ENCODE measurements at places on chromosomes 3 and 15.
A peak's percentile ranks its signal among the peaks of the same experiment; 100 is the strongest.

GRCh38 chr3:122183893-122184590 lies 574 bp downstream of the CASR start:
- no peak for DNase-seq

- DNase-seq, result no peak
Observed at GRCh38 chr3:46489875-46490274, 7.9 kb upstream of the RTP3 start.

DNA sequence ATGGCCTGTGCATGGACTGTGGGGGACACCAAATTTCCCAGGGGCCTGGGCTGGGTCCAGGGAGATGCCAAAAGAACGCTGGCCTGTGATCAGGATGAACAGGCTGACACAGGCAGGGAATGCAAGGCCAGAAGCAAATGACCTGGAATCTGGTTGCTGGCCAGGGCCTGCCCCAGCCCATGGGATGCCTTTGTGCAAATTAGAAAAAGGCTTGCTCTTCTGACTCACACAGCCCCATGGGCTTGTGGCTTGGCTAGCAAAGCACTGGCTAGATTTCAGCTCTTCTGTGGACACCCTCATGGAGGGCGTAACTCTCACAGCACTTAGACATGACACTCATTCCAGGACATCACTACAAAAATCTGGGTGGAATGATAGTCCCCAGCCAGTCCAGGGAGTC lies 356.0 kb downstream of the SHQ1 start:
- no peak for DNase-seq

- no peak for DNase-seq
Observed at GRCh38 chr3:186070996-186071395, 37.9 kb downstream of the ETV5 start.

GRCh38 chr15:38658431-38658830 lies 93.8 kb upstream of the RASGRP1 start:
- no peak for DNase-seq

DNA sequence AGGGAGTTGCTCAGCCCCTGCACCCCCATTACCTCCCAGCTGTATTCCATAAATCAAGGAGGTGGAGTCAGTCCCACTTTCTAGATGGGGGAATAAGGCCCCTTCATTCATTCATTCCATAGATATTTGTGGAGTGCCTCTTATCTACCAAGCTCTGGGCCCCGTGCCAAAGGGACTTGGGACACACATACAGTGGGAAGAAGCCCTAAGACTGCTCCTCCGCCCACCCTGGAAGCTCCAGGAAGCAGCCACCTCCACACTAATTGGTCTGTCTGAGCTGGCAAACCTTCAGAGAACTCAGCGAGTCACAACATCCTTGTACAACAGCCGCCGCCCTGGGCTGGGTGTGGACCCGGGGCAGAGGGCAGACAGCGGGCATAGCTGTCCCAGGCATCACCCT lies 6.4 kb downstream of the STRA6 start:
- no peak for DNase-seq

GRCh38 chr3:161852744-161853143 lies 356.1 kb downstream of the OTOL1 start:
- DNase-seq, result no peak

- no peak for DNase-seq
Observed at GRCh38 chr15:45391746-45392583, 13.6 kb upstream of the GATM start.

DNA sequence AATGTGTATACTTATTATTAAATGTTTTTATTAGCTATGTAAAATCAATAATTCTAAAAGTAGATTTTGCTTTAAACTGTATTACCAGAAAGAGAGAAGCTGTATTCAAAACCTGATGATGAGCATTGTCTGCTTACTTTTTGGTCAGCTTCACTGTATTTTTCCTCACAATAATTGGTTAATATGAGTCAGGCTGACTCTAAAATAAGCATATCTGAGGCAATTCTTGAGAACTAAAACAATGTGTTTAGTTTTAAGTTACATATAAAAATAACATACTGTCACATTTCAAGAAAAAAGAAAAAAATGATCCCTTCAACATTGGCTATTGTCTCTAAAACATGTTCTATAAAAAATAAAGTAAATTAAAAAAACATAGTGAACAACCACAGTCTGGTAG lies 66.1 kb downstream of the EPHA3 start:
- DNase-seq, result no peak

DNA sequence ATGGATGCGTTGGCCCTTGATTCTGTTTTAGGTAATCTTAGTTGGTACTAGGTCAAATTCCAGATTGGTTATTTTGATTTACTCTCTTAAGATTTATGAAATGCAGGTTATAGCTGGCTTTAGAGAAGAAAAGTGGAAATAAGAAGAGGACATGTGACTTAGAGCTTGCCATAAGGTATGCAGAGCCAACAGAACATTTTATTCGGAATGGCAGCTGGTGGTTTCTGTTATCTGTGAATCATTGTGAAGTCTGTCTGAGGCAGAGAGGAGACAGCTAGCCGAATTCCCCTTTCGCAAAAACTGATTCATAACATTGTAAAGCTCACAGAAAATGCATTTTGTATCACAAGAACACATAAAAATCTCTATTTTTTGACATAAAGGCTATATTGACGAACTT lies 82.1 kb downstream of the FILIP1L start:
- DNase-seq, result no peak

DNA sequence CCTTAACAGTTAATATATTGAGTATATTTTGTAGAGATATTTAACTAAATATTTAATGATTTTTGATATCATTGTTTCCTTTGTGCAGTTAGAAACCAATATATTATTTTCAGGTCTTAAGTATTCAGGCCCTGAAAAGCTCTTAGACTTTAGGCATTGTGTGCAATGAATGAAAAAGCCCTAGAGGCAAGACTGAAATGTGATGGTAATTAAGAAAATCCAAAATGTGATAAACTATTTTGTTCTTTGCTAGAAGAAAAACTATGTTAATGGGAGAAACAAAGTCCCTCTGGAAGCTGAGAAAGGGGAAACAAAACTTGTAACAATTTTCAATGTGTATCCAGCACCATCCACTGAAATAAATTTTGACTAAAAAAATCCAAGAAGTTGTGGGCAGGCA lies 54.6 kb upstream of the SSR3 start:
- no peak for DNase-seq

DNA sequence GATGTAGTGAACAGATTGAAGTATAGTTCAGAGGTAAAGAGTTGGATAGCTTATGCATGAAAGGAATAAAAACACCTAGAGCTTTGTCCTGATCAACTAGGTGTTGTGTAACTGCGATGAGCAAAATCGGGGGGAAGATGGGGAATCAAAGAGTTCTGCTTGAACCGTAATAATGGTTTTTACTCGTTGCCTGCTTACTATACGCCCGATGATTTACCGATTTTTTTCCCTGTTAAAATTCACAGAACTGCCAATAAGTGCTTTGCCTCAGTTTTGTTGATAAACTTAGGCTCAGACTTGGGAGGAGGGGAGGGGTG lies 783 bp upstream of the DNAJB11 start:
- DNase-seq, result no peak

DNA sequence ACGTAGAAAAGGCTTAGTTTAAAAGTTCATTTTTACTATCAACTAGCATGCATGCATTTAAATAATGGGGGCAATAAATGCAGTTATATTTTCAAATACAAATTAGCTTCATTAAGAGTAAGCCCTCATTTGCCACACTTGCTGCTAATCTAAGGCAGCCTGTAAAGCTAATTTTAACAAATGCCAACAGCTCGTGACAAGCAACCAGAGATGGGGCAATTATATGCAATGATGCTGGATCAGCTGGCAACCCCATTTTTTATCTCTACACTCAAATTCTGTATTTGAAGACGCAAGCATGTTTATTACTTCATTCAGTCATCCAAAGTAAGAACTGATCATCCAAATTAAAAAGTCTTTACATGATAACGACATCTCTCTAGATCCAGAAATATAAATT lies 12.1 kb downstream of the RFTN1 start:
- no peak for DNase-seq

GRCh38 chr3:19792388-19792787 lies 141.6 kb downstream of the EFHB start:
- no peak for DNase-seq

DNA sequence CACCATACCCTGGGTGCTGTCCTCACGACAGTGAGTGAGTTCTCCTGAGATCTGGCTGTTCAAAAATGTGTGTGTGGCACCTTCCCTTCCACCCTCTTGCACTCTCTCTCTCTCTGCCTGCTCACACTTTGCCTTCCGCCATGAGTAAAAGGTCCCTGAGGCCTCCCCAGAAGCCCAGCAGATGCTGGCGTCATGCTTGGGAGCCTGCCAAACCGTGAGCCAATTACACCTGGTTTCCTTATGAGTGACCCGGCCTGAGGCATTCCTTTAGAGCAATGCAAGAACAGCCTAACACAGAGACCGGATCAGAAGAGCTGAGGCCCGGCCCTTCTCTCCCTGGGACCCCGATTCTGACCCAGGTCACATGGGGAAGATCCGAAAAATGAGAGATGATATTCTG lies 15.4 kb downstream of the TMEM44 start:
- no peak for DNase-seq

GRCh38 chr3:120567370-120568201 lies 28.6 kb upstream of the NDUFB4 start:
- peak; percentile 76 for DNase-seq

DNA sequence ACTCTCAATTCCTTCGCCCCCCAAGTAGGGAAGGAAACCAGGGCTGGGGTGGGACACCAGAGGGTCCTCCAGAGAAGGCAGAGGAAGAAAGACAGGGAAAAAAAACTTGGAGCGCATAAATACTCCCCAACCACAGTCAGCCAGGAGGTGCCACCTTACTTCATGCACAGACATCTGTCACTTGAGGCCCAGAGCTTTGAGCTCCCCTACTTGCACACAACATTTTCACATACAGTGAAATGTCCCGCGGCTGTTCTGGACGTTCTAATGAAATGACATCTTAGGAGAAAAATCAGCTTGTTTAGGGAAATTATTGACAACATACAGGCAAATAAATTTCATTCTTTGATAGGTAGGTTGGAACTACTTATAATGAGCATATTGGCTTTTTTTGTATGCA lies 113.0 kb downstream of the LIPC start:
- DNase-seq, result no peak

DNA sequence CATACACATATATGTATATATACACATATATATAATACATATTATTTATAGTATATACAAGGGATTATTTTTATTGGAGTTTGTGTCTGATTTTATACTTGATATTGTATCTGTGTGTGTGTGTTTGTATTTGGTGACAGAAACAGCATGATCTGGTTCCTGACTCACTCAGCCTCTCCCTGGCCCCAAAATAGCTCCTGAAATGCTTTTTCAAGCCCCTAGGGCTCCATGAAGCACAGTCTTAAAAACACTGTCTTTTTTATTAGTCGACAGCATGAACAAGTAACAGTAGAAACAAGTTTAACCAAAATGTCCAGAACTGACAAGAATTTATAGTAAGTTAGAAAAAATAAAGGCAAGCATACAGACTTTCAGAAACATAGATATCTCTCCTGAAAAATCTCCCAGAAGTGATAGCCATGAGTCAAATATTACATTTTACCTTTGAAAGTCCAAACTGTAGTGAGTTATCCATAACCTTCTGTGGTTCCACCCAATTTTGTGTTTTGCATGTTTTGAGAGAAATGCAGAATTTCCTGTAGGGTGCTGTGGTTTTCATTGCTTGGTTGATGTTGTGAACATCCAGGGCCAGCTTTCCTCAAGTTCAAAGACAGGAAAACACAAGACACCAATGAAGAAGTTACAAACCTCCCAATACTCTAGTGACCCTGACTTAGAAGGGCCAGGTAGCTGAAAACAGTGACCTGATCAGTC lies 98.5 kb upstream of the CCDC80 start:
- no peak for DNase-seq

- no peak for DNase-seq
Observed at GRCh38 chr15:35929740-35930444, 383.9 kb upstream of the DPH6 start.

DNA sequence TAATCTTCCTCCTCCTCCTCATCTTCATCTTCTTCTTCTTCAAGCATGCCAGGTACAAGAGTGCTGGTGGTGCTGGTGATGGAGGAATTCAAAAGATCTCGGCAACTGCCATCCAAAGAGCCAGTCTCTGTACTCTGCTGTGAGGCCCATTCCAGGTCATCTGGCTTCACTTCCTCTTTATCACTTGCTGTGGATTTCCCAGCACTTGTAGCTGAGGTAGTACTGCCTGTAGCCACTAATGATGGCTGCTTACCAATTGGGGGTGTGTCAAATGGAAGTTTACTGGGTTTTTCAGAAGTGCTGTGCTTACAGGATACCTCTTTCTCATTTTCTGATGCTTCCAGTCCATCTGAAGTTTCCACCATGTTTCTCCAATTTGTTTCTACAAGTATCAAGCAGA lies 28.8 kb upstream of the SHC4 start:
- DNase-seq, result no peak

GRCh38 chr15:65724464-65725215 lies 67.5 kb downstream of the DENND4A start:
- no peak for DNase-seq

GRCh38 chr15:45136378-45136764 lies 6.6 kb downstream of the DUOX1 start:
- no peak for DNase-seq

DNA sequence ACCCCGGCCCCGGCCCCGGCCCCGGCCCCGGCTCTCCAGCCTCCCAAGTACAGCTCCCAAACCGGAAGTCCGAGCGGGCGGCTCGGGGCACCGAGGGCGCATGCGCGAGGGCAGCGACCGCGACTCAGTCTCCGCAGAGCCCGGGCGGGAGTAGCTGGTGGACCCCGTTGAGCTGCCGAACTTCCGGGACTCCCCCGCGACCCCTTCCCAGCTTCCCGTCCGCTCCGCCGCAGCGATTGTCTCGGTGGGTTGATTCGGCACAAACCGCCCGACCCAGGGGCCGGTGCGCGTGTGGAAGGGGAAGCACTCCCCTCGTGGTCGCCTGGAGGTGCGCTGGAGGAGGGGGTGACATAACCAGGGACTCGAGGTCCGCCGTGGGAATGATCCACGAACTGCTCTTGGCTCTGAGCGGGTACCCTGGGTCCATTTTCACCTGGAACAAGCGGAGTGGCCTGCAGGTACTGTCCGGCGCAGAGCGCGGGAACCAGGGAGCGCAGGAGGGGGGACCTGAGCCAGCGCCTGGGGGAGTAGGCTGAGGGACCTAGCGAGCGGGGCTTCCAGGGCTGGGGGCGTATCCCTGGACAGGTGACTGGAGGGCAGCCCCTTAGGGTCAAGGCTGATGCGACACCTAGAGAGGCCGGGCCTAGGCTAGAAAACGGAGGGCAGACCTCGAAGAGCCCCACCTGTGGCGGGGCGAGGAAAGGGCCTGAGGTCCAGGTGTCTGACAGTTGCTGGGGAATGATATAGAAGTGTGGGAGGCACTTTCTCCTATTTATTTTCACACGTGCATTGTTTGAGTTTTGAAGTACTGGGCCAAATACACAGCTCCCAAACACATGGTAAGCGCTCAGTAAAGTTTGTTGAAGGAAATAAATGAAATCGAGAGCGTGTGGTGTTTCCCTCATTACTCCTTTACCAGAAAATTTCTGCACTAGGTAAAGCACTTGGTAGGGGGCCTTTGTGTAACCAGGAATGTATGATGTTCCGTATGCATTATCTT lies at the start of the genes TUBGCP4 and ZSCAN29:
Gene TUBGCP4, plus strand, starts transcription at position 127 of the 1,000 bp plus-strand sequence. Its CDS starts 254 bp downstream, at position 381.
Gene ZSCAN29, minus strand, starts transcription at position 69 of the 1,000 bp plus-strand sequence. CDS start 1,130 bp downstream, outside the sequence.
- DNase-seq, result peak; percentile 39

- DNase-seq, result no peak
Observed at GRCh38 chr3:195178124-195178910, 92.6 kb downstream of the XXYLT1 start.

GRCh38 chr15:57500979-57501576 lies 90.6 kb upstream of the MYZAP start:
- no peak for DNase-seq
